ENCODE measurements at places on chromosomes 12 and 14.

- DNase-seq: no peak
These were observed 78.4 kb downstream of the PAPOLA start for GRCh38 chr14:96580566-96580965.

DNA sequence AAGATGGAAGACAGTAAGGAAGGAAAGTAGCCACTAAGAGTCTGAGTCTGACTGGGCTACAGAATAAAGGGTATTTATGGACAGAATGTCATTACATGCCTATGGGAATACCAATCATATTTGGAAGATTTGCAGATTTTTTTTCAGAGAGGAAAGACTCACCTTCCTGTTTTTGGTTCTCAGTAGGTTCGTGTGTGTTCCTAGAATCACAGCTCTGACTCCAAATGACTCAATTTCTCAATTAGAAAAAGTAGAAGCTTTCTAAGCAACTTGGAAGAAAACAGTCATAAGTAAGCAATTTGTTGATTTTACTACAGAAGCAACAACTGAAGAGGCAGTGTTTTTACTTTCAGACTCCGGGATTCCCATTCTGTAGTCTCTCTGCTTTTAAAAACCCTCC lies 15.4 kb upstream of the PAPLN start:
- DNase-seq: no peak

- DNase-seq: no peak
These were observed 354.2 kb upstream of the ATP2B1 start for GRCh38 chr12:90062799-90063198.

DNA sequence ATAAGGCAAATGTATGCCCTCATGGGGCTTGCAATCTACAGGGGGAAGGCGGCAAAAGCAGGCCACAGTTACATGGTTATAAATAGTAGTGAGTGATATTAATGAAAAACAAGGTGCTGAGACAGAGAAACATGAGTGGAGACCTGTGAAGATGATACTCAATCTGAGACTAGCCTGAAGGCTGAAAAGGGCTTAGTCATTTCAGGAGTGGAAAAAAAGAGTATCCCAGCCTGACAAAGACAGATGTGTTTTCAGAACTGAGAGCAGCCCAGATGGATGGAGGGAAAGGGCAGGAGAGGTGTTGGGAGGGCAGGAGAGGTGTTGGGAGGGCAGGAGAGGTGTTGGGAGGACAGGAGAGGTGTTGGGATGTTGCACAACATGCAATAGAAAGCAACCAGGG lies 181.9 kb downstream of the C12orf42 start:
- no peak for DNase-seq

GRCh38 chr12:99135376-99135775 lies 490.3 kb downstream of the APAF1 start:
- DNase-seq: no peak

GRCh38 chr14:65772921-65773574 lies 360.5 kb downstream of the FUT8 start:
- no peak for DNase-seq

- no peak for DNase-seq
These were observed 1494.0 kb upstream of the TMEM132C start for GRCh38 chr12:126773012-126773411.

DNA sequence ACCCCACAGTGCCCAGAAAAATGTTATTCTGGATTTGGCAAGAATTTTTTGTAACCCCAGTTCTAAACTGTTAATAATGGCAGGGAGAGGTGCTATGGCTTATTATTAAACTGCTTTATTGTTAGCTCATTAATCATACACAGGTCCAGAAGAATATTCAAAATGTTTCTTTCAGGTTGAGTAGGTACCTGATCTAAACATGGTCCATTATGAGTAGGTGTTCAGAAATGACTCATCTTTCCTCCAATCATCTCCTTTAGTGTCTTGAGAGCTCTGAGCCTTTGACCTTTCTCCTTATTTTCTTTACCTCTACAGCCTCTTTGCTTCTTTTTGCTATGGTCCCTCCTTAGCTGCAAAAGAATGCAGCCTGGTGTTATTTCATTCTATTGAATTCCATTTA lies 211.0 kb upstream of the GARIN6 start:
- DNase-seq: no peak

DNA sequence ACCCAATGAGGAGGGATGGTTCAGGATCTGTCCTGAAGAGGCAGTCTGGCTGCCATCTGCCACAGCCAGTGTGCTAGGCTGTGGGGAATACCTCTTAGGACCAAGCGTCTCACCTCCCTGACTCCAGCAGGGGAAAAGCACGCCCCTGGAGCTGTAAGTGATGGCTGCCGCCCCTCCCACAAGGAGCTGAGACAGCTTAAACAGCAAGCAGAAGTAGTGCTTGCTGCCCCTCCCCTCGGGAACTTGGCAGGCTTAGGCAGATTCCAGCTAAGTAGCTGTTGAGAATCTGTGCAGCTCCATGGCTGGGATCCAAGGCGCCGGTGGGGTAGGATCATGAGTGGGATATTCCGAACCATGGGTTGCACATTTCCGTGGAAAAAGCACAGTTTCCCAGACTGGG lies 360.4 kb upstream of the MDGA2 start:
- no peak for DNase-seq

DNA sequence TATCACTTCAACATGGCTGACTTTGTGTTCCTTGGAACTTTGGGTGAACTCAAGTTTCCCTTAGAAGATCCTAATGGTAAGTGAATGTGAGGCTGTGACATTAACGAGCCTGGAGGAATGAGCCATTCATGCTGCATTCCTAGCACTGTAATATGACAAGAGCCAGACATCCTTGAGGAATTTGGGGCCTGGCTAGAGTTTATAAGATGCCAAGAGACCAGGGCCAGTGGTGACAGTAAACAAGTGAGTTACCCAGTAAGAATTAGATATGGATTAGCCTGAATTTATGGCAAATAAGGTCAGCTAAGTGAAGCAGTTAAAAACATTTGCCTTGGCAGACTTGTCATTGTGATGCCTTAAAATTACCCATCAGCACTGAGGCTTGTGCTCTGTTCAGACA lies 232.4 kb downstream of the AKAP6 start:
- no peak for DNase-seq

DNA sequence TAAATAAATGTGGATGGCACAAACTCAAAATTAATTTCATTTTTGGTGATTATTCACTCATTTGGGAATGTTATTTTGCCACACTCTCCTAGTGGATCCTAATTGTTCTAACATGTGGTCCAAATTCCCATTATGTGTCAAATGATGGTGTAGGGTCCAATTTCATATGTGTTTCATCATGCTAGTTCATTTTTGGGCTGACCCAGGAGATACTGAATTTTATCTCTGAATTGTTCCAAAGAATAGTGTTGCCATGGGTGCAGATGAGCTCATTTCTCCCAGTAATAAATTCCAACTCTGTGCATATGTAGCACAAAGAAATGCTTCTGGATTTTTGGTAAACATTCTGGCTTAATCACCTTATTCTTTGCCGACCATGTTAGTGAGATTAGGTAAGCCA lies 23.5 kb upstream of the SEL1L start:
- DNase-seq: no peak

GRCh38 chr12:25689996-25690501 lies 137.0 kb upstream of the LMNTD1 start:
- DNase-seq: no peak

DNA sequence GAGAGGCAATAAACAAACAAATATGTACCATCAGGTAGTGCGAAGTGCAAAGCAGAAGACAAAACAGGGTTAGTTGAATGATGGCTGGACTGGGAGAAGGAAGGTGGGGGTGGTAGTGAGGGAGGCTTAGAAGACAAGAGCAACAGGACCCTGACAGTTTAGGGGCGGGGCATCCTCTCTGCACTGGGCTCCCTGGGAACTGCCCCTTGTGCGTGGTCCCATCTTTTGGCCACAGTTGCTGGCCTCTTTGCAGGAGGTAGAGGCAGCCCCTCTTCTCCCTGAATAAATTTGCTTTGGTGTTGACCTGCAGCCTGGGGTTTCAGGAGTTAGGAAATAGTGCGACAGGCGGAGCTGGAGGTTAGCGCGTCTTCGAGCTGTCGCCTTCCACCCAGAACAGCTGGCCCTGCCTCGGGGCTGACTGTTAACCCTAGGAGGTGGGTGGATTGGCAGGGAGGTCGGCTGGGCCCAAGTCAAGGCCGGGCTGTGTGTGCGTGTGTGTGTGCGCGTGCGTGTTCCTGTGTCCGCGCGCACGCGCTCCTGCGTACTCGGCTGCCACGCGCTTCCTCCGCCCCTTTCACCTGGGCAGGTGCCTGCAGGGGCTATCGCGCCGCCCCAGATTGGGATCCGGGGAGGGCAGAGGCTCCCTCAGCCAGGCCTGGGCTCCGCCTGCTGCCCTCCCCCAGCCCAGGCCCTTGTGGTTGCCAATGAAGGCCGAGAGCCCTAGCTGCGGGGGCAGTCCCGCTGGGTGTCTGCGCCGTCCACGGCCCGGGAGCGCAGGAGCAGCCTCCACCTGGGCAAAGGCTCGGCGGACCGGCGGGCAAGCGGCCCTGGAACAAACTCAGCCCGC lies 180.8 kb downstream of the ADCK1 start:
- DNase-seq: no peak

DNA sequence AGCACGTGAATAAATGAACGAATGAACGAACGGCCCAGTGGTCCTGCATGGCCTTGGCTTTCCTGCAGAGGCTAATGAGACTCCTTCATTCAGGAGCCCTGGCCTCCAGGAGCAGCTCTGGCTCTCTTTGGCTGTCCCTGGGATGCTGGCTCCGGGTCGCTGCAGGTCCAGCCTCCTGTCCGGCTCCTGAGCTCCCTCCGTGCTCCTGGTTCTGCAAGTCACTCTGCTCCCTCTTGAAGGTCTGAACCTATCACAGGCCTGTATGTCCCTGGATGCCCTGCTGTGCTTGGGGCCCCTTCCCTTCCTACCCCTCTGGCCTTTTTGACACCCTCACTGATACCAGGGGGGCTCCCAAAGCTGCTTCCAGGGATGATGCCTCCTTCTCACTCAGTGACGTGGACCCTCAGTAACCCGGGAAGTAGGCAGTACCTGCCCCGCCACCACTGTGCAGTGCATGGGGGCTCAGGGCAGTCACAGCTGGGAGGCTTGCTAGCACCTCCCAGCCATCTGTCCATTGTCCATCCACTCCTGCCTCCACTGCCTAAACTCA lies 133.7 kb upstream of the C14orf180 start:
- DNase-seq: no peak

GRCh38 chr12:7856516-7856915 lies 16.2 kb downstream of the SLC2A14 start:
- DNase-seq: no peak

GRCh38 chr14:40981247-40981646 lies 625.4 kb upstream of the LRFN5 start:
- no peak for DNase-seq

GRCh38 chr14:89178800-89179535 lies 238.1 kb downstream of the FOXN3 start:
- DNase-seq: no peak

GRCh38 chr14:71086567-71086966 lies 179.3 kb downstream of the PCNX1 start:
- DNase-seq: peak; percentile 4

Measured in midbrain (tissue), 1 donor.